ENCODE measurements at places on chromosomes 5 and 9. TPM values are rescaled to one million over a fixed set of nuclear protein-coding genes. Genes with fewer than 3 reads are reported as not detected.

The GFM2 gene
- 21.9 TPM for total RNA-seq

The TLX3 gene
- total RNA-seq: not detected

- no peak overlapping the region for H3K4me3 ChIP-seq
- no peaks in the 10 kb centered on the region for H3K4me1 ChIP-seq
- DNase-seq: peak; percentile 21
- H3K27me3 ChIP-seq: no peaks in the 10 kb centered on the region
- peak overlapping the region; percentile 35 for H3K27ac ChIP-seq
- no peaks in the 10 kb centered on the region for H3K36me3 ChIP-seq
Measured at GRCh38 chr9:33198165-33198564, 31.0 kb upstream of the B4GALT1 start.

The GABBR2 gene
- not detected for total RNA-seq

DNA sequence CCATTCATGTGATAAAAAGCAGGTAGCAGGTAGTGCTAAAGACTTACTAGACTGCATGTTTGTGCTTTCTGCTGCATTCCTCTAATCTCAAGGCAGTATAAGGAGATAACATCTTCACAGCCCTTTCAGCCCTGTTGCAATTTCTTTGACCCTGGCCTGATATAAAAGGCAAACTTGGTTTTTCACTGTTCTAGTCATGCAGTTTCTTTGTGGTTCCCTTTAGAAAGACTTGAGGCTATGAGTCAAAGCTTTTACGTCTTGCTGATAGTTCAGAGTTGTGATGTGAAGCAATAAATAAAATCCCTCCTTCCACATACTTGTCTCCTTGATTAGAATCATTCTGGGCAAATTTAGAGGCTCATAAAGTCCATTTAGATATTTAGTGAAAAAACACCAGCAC lies 88.6 kb upstream of the CDKN2B start:
- H3K4me3 ChIP-seq: no peak overlapping the region
- no peaks in the 10 kb centered on the region for H3K36me3 ChIP-seq
- no peaks in the 10 kb centered on the region for H3K27me3 ChIP-seq
- DNase-seq: no peak

DNA sequence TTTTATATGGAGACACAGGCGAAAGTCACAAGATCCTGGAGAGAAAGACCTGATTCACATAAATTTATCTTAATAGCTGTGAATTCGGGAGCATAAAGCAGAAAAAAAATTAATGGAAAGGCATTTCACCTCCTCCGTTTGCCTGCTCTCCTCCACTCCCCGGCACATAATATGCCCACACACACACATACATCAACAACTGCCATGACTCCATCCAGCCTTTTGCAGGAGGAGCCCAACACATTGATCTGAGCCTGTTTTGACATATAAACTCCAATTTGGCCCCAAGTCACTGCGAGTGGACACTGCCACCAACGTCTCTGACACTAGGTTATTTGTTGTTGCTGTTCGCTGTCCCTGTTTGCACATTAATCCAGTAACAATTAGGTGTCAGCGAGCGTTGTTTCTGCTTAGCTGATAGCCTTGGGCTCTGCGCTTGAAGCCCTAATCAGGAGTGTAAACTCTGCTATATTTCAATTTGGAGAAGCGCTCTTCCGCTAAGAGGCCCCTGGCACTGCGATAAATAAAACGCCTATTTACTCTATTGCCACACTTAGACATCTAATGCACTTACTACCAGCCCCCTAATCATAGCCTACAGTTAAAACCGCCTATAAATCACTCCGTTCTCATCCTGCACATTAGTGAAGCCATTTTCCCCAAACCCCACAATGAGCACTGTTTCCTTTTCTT lies 195.8 kb upstream of the TBCA start:
- peaks cover 38% of the 10 kb centered on the region for H3K27me3 ChIP-seq
- no peak for DNase-seq
- H3K4me3 ChIP-seq: no peak overlapping the region

GRCh38 chr9:87359264-87359663 lies 138.4 kb upstream of the DAPK1 start:
- no peak overlapping the region for H3K27ac ChIP-seq
- no peak overlapping the region for H3K4me3 ChIP-seq
- no peaks in the 10 kb centered on the region for H3K36me3 ChIP-seq
- H3K4me1 ChIP-seq: no peaks in the 10 kb centered on the region

DNA sequence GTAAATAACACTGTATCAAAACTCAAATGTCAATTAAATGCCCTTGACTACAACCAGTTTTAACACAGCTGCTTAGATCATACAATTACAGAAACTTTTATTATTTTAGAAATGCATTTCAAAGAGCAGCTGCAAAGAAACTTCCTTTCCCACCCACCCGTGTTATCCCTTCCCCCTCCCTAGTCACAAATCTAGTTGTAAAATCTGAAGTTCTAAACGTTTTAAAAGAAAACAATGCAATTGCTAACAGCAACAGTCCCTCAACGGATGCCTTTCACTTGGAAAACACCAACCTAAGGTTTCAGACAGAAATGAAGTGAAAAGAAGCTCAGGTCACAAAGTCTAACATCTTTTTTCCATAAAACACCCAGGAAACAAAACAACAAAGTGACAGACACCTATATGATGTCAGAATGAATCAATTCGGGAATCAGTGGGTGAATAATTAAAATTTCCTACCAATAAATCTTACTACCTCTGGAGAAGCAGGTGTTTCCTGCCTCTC lies 100.3 kb downstream of the FBXW11 start:
- DNase-seq: no peak
- no peak overlapping the region for H3K4me3 ChIP-seq
- peaks cover 2% of the 10 kb centered on the region for H3K4me1 ChIP-seq
- H3K27me3 ChIP-seq: no peaks in the 10 kb centered on the region
- no peaks in the 10 kb centered on the region for H3K36me3 ChIP-seq

The GABRG2 gene
- total RNA-seq: 0.68 TPM

DNA sequence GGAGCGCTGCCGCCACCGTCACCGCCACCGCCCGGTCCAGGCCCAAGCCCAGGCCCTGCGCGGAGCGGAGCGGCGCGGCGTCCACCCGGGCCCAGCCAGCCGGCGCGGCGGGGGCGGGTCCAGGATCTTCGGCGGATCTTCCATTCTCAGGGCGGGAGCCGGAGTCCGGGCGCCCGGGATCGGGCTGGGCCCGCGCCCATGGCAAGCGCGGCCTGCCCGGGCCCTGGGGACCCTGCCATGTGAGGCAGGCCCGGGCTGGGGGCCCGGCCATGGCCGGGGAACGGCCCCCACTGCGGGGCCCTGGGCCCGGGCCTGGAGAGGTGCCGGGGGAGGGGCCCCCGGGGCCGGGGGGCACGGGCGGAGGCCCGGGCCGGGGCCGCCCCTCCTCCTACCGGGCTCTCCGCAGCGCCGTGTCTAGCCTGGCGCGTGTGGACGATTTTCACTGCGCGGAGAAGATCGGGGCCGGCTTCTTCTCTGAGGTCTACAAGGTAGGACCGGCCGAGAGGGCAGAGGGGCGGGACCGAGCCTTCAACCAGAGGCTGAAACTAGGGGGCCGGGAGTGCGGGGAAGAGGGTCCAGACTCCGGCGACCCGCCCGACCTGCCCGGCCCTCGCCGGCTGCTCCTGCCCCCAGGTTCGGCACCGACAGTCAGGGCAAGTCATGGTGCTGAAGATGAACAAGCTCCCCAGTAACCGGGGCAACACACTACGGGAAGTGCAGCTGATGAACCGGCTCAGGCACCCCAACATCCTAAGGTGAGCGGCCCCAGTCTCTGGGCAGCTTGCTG lies 482 bp downstream of the TESK1 start:
- no peak for DNase-seq
- H3K27ac ChIP-seq: peak overlapping the region; percentile 94
- no peaks in the 10 kb centered on the region for H3K27me3 ChIP-seq
- peaks cover 5% of the 10 kb centered on the region for H3K36me3 ChIP-seq
- peak overlapping the region; percentile 82 for H3K4me3 ChIP-seq

DNA sequence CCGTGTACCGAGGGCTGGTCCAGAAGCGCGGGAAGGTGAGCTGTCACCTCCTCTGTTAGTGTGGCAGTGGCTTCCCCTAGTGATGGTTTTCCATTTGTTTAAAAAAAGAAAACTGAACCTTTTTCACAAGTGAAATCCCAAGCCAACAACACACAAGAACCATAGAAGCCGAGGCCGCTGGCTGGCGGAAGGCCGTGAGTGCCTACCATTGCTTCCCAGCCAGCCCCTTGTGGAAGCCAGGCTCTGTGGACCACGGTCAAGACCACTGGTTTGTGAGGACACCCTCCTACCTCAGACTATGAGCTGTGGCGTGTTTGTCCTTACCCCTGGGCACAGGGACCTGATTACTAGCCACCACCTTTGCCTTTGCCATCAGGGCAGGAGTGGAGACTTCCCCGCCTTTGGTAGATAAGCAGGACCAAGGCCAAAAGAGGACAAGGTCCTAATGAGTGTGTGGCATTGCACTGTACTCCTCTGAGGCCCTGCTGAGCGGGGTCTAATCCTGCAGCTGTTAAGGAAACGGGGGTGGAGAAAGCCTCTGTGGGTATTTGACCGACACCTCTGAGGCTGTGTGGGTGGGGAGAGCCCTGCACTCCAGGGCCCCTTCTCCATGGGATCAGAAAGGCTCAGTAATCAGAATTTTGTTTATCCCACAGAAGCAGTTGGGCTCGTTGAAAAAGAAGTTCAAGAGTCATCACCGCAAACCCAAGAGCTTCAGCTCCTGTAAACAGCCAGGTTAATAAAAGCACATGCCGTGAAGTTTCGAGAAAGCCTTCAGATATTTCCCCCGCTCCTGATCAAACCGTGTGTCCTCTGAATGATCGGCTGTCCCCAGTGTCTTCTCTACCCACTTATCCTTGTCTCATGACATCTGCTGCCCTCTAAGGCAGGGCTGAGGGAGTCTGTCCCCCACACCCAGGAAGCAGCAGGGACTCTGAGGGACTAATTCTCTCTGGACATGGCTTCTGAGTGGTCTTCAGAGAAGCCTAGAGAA lies 4.3 kb downstream of the SURF2 start:
- peaks cover 23% of the 10 kb centered on the region for H3K4me1 ChIP-seq
- no peaks in the 10 kb centered on the region for H3K36me3 ChIP-seq
- DNase-seq: no peak
- H3K27ac ChIP-seq: no peak overlapping the region
- H3K4me3 ChIP-seq: no peak overlapping the region
- H3K27me3 ChIP-seq: no peaks in the 10 kb centered on the region

The SLCO4C1 gene
- 0.14 TPM for total RNA-seq

DNA sequence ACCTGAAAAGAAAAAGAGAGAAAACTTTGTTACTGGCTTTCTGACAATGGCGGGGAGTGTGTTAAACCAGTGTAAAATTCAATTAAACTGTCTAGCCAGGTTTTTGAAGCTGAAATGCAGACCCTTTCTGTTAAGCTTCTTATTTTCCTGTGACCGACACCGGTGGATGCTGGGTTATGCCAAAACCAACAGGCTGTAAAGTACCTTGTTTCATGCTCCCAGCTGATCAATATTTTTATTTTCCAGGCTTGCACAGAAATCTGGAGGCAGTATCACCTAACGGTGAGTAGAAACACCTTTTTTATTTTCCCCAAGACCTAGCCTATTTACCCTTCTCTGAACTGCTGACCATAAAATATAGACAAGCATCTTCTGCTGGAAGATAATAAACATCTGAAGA lies 94.9 kb upstream of the GRHPR start:
- H3K36me3 ChIP-seq: no peaks in the 10 kb centered on the region
- DNase-seq: no peak
- H3K27me3 ChIP-seq: no peaks in the 10 kb centered on the region
- no peak overlapping the region for H3K4me3 ChIP-seq

The TBCA gene
- 120 TPM for total RNA-seq

DNA sequence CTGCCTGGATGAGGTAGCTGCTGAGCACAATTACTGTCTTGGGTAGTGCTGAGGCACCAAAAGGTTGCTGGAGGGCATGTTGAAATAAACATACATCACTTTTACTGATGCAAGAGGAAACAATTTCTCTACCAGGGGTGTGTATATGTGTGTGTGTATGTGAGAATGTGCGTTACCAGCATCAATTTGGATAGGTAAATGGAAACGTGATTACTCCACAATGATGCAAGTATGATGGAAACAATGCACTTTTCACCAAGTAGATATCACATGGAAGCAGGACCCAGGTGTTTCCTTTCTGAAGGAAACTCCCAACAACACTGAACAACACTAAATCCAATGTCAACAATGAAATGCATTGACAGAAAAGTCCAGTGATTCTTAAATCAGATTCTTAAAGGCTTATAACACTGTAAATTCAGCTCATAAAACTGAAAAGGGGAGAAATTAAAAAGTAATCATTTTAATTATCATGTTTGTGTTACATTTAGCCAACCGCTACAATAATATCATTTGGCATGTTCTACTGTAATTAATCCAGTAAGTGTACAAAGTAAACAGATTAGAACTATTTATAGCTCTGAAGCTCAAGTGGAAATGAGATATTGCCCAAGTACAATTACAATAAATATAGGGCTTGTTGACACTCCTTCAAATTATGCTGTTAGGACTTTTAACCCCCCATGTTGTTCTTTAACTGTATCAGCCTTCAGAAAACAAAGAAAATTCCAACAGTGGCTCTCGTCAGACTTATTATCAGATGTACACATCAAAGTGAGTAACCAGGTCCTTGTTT lies 25.3 kb downstream of the YIPF5 start:
- H3K36me3 ChIP-seq: no peaks in the 10 kb centered on the region
- H3K27ac ChIP-seq: no peak overlapping the region
- H3K27me3 ChIP-seq: no peaks in the 10 kb centered on the region
- no peak for DNase-seq
- no peaks in the 10 kb centered on the region for H3K4me1 ChIP-seq
